Urinary bladder (tissue), 4 donors: ENCODE measurements at places on chromosomes 7 and 10.

DNA sequence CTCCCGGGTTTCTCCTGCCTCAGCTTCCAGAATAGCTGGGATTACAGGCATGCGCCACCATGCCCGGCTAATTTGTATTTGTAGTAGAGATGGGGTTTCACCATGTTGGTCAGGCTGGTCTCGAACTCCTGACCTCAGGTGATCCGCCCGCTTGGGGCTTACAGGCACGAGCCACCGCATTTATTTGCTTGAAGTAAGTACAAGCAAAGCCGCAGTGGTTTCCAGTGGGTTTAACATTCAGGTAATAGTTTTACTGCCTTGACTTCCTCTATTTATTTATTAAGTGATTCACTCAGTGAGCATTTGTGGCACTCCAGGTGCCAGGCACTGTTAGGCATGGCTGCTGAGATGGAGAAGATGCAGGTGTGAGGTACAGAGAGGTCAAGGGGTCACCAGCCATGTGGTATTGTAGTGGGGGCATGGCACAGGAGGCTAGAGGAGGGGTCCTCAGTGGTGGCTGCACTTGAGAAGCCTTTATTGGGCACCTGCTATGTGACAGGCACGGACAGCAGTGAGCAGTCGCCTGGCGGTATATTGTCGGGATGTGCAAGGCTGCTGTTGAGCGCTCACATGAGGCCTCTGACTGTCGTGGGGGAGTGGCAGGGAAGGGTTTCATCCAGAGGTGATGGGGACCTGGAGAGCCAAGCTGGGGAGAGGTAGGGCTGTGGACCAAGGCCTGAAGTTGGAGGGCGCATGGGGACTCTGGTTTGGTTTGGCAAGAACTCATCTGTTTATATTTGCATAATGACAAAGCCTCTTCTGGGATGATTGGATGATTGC, 54.9 kb downstream of the DOCK1 start:
- no peak for DNase-seq

GRCh38 chr10:3782451-3783315, 2.3 kb downstream of the KLF6 start:
- DNase-seq = peak; percentile 80

DNA sequence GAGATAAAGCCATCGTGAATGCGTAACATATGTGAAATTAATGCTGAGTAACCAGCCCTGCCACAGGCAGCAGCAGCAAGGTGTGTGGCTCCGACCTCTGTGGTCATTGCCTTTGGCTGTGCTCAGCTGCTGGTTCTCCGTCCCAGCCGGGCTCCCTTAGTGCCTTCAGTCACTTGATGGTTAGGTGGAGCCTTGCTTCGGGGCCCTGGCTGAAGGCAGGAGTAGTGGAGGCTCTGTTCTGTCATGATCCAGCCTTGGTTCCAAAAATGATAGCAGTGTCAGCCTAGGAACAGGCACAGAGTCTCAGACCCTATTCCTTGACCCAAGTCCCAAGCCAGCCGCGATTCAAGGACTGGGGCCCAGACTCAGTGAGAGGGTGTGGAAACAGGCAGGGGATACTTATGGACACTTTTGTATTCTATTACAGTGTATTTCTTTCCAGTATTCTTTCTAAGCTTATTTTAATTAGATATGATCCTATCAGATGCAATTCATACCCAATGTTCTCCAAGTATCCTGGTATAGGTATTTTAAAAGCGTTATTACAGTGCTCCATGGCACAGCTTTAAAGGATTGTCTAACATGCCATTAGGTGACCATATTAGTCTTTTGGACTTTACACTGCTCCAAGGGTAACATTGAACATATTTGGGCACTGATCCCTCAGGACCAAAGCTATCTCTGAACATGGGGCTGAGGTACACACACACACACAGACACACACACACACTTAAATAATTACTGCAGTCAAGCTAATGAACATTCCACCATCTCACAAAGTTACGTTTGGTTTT, 9.0 kb downstream of the SCART1 start:
- no peak for DNase-seq

- DNase-seq = no peak
Measured at GRCh38 chr7:151272405-151272804, 23.9 kb upstream of the SMARCD3 start.

- DNase-seq = no peak
Measured at GRCh38 chr7:74412056-74412455, 41.6 kb upstream of the GTF2IRD1 start.
